Activated naive CD8-positive, alpha-beta T cell treated with anti-CD3 and anti-CD28 coated beads, Interleukin-2, amount 10 ng/mL, durations not matched to agents 7 days and 5 days (primary cell): ENCODE measurements at places on chromosomes 6 and 20. TPM values are rescaled to one million over a fixed set of nuclear protein-coding genes. Genes with fewer than 3 reads are reported as not detected.
A peak's percentile ranks its signal among the peaks of the same experiment; 100 is the strongest.

Gene TTK
- 27.1 TPM for total RNA-seq

Gene TTBK1
- not detected for total RNA-seq

Gene NUP43
- 67.6 TPM for total RNA-seq

DNA sequence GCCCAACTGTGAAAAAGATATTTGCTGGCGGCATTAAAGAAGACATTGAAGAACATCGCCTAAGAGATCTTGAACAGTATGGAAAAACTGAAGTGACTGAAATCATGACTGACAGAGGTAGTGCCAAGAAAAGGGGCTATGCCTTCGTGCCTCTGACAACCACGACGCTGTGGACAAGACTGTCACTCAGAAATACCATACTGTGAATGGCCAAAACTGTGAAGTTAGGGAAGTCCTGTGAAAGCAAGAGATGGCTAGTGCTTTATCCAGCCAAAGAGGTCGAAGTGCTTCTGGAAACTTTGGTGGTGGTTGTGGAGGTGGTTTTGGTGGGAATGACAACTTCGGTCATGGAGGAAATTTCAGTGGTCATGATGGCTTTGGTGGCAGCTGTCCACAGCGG lies 7.5 kb downstream of the SFT2D1 start:
- no peak for DNase-seq
- H3K4me1 ChIP-seq = peaks cover 30% of the 10 kb centered on the region
- H3K27ac ChIP-seq = no peak overlapping the region

GRCh38 chr6:167826896-167827582 lies at the start of gene AFDN:
TSS of gene AFDN (plus strand) at chr6:167826911. CDS start at chr6:167827133, 222 bp downstream.
- peaks cover 67% of the 10 kb centered on the region for H3K27me3 ChIP-seq
- H3K4me3 ChIP-seq = peak within 1 kb of the TSS; percentile 86
- H3K4me1 ChIP-seq = peaks cover 29% of the 10 kb centered on the region
- no peak for DNase-seq

DNA sequence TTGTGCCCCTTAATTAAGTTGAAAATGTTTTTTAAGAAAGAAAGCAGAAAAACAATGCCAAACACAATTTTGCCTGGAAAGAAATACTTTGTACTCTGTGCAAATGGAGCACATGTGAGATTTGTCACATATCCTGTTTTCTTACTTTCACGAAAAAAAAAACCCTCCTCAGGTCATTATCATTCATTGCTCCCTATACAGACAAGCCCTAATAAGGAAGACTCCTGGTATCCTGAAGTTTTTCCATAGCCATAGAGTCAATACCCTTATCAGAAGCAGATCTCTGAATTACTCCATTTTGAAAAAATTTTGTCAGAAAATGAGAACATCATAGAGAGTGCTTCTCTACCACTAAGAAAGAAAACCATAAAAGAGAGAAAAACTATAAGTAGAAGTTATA lies 14.0 kb upstream of the NT5E start:
- H3K36me3 ChIP-seq = no peaks in the 10 kb centered on the region
- H3K4me3 ChIP-seq = no peak overlapping the region
- no peak overlapping the region for H3K27ac ChIP-seq
- H3K27me3 ChIP-seq = no peaks in the 10 kb centered on the region

DNA sequence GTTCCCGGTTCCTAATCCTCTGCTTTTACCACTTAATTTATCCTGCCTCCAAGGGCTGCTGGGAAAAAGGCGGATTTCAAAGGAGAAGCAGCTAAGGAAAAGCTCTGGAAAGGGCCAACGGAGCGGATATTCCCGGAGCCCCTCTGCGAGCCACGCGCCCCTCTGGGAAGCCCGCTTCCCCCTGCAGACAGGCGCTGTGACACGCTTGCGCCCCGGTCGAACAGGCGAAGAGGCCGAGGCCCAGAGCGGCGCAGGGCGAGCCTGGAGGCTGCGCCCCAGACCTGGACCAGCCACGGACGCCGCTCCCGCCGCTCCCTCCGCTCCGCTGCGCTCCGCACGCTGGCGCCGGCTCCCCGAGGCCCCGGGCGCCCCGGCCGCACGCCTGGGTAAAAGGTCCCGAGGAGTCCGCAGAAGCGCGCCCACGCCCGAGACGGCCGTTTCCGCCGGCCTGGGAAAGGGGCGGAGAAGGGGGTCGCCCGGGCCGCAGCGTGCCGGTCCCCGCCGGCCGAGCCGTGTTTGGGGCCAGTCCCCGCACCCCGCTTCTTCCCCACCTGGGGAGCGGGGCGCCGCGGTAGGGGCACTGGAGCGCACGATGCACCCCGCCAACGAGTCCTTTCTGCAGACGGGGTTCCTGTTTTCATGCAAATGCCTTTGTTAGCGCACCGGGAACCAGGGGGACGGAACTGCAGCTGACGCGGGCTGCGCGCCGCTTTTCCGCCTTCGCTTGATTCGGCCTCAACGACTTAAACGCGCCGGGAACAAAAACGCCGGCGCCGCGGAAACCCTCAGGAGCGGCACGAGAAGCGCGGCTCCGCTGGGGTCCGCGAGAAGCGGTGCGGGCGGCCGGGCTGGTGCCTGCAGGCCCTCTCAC lies 91.9 kb upstream of the SIRPA start:
- H3K36me3 ChIP-seq = no peaks in the 10 kb centered on the region
- peaks cover 58% of the 10 kb centered on the region for H3K27me3 ChIP-seq
- H3K27ac ChIP-seq = no peak overlapping the region
